SIG-M5 (cell line): ENCODE measurements at places on chromosomes 16 and 17.

DNA sequence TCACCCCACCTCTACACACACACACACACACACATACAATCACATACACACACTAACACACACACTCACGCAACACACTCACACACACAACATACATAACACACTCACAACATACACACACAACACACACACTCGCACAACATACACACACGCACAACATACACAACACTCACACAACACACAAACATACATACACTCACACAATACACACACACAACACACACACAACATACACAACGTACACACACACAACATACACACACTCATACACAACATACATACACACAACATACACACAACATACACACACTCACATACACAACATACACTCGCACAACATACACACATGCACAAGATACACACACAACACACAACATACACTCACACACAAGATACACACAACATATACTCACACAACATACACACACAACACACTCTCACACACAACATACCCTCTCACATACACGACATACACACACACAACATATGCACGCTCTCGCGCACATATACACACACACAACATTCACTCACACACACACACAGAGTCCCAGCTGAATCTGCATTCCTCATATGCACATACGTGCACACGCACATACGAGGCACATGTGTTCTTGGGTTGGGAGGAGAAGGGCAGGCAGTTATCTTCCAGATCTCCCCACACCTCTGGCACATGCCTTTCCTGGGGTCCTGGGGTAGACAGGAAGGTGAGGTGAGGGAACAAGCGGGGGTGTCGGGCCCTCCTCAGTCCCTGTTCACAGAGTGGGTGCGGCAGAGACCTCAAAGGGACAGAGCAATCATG lies 1.1 kb downstream of the ASGR2 start:
- DNase-seq = no peak

- no peak for DNase-seq
Measured at GRCh38 chr17:74968361-74968780, 4.2 kb downstream of the HID1 start.

GRCh38 chr17:20141198-20141972 lies 132.2 kb downstream of the SPECC1 start:
- DNase-seq = no peak

DNA sequence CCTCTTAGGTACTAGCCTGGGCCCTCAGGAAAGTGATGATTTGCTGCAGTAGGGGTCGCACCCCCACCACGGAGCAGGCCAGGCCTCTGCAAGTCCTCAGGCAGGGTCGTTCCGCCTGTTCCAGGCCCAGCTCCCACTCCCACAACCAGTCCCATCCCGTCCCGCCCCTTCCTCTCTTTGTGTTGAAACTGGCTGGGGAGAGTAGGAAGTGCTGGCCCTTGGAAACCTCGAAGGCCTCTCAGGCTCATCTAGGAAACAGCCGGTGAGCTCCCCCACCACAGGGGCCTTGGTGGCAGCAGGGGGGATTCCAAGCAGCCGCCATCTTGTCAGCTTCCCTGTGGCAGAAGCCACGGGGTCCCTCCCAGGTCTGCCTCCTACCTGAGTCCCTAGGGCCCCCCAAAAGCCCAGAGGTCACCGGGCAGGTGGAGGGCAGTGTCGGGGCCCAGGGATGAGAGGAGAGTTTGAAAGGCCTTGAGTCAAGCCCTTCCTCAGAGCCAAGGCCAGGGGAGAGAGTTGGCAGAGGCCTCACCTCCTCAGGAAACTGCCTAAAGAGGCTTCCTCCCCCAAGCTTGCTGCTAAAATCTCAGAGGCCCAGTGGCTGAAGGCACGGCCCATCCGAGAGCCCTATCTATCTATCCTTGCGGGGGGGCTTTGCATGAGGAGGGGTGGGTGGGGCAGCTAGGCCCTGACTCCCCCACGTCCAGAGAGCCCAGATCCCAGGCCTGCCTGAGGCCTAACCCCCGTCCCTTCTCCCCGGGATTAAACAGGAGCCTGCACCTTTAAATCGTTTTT lies 22.2 kb downstream of the MMP15 start:
- DNase-seq = no peak

DNA sequence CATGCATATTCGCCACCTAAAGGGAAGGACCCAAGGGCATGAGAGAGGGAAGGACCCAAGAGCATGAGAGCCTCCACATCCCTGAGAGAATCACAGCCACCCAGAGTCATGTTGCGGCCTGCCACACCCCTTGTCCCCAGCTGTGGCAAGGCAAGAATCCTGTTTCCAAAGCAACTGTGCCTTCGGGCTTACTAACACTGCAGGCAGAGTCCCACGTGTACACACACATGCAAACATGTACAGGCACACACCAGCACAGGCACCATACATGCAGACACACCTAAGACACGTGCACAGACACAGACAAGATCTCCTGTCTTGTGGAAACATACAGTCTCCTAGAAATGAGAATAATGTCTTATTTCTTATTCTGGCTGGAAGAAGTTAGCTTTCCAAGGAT lies 92.4 kb upstream of the CDYL2 start:
- no peak for DNase-seq

- DNase-seq = no peak
Measured at GRCh38 chr17:13055131-13055530, 37.3 kb upstream of the ELAC2 start.

DNA sequence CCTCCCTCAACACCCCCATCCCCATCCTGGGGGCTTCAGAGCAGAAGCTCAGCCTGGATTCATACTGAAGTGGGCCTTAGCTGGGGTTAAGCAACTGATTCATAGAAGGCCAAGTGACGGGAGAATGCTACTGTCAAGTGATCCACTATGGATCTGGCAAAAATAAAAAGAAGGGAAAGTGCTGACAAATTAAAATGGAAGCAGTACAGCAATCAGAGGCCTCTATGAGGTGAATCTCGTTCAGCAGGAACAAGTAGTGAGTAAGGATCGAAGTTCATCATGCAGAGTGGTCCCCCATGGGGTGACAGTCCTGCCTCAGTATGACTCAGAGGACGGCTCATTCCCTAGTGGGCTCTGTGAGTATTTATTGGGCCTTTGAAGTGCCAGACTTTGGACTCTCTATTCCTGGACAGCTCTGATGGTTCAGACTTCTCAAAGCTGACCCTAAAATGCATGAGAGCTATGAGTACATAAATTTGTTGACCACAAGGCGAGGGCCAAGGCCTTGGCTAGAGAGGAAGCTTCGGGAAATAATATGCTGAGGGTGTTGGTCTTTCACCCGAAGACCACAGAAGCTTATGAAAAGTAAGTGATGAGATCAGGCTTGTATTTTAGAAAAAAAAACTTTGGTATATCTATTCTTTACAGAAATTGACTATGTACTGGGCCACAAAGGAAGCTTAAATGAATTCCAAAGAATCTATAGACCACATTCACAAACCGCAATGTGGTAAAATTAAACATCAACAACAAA lies 5.3 kb upstream of the NSMCE1 start:
- DNase-seq = no peak

- no peak for DNase-seq
Measured at GRCh38 chr17:78999056-78999768, 10.4 kb downstream of the CANT1 start.

GRCh38 chr16:68790944-68791343 lies 52.4 kb upstream of the TANGO6 start:
- no peak for DNase-seq

- DNase-seq = no peak
Measured at GRCh38 chr16:2388875-2389433, 40.3 kb upstream of the CCNF start.

DNA sequence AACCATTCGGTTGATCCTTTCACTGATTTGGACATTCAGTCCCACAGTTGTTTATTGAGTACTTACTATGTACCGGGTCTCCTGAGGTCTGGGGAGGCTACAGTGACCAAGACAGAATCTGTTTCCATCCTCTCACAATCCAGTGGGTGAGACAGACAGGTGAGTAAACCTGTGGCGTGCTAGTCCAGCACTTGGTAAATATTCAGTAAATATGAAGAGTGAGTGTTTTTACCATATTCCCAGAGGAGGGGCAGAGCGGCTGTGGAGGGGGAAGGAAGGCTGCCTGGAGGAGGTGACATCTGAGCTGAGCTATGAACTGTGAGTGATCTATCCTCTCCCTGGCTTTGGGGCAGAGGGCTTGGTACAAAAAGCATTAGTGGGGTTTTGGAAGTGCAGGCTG lies 31.4 kb downstream of the CCR7 start:
- DNase-seq = no peak

DNA sequence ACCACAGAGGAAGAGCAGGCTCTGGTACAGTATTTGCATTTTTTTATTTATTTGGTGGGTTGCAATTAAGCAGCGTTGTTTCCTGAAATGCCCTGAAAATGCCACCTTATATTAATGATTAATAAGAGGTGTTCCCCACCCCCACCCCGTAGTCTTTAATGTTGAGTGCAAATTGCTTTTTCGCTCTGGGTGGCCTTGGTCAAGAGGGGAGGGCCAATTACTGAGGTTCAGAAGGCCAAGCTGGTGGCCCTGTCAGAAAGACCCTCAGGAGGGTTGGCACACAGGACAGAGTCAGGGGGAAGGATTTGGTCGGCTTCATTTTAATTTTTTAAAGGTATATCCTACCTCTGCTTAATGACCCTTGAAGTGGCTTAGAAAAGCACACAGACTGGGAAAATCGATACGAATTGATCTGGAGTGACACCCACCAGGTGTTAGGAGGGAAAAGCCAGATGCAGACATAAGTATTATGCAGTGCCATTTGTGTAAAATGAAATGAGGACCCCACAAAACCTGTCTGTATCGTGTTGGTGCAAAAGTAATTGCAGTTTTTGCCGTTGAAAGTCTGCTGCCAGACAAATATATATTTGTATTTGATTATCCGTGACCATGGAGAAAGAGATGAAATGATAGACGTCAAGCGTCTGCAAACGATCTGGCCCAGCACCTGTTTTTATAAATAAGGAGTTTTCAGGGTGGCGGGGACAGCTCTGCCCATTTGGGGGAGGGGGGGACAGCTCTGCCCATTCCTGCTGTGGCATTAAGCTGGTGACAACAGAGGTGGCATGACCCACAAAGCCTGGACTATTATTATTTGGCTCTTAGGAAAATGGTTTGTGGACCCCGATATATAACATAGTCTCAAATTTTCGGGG lies 143.8 kb upstream of the PLCG2 start:
- DNase-seq = no peak

- no peak for DNase-seq
Measured at GRCh38 chr17:47850692-47851573, at the start of gene SP6. SP6 (minus strand) TSS chr17:47851163; CDS start chr17:47848429, 2,734 bp downstream.

DNA sequence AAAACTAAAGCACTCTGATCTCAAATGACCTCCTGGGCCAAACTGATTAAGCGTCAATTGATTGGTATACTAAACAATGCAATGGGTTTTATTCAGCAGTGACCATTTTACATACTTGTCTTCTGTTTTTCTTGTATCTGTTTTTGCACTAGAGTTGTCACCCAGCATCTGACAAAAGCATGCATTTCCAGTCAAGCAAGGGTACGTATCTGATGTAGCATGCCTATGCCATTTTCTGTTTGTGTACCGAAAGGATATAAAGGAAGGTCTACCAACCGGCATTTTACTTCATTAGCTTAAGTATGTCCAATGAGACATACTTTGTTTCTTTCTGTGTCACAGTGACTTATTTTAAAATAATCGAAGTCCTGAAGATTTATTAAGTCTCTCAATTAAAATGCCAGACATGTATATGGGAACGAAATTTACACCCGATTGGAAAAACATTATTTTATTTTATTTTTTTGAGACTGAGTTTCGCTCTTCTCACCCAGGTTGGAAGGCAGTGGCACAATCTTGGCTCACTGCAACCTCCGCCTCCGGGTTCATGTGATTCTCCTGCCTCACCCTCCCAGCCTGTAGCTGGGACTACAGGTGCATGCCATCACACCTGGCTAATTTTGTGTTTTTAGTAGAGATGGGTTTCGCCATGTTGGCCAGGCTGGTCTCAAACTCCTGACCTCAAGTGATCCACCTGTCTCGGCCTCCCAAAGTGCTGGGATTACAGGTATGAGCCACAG lies 7.5 kb downstream of the TOB1 start:
- no peak for DNase-seq

DNA sequence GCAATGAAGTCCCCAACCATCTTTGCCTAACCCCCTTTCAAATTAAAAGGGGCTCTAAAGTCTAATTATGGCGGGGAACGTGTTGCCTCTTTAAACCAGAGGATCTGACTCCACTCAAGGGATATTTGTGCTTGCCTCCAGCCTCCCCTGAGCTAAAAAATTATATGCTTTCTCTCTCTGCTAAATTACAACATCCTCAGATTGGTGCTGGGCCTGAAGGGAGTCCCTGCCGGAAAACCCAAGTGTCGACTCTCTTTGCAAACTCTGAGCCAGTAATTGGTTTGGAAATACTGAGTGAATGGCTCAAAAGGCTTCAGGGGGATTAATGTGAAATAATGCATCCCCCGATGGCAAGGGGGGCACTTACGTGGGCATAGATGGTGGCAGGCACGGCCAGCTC lies 208.5 kb upstream of the TNRC6C start:
- no peak for DNase-seq

DNA sequence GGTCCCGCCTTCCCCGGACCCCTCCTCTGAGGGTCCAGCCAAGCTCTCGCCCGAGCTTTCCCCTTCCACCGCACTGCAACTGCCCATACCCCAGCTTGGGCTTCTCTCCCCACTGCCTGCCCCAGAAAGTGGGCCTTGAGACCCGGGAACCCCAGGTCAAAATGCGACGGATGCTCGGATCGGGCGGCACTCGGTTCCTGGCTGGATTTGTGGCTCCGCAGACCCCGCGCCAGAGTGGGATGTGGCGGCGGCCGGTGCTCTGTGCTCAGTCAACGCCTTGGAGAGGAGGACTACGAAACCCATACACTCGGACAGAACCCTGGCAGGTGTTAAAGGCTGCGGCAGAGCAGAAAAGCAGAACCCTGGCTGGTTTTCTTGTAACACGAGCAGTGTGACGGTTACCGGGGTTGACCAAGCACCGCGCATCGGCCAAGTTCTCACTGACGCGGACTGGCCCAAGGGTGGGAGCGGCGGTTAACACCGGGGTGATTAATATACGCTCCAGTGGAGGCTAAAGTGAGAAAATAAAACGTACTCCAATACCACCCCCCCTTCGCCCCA lies 885 bp upstream of the SLFN13 start:
- no peak for DNase-seq

- no peak for DNase-seq
Measured at GRCh38 chr17:2042390-2042847, 597 bp downstream of the OVCA2 start.
